ENCODE measurements at places on chromosomes 12 and 14. TPM values are rescaled to one million over a fixed set of nuclear protein-coding genes. Genes with fewer than 3 reads are reported as not detected.

CCDC198 gene
- polyA plus RNA-seq = 473 TPM

RASAL1 gene
- 6.3 TPM for polyA plus RNA-seq

BTBD7 gene
- 62.0 TPM for polyA plus RNA-seq

NGDN gene
- 69.7 TPM for polyA plus RNA-seq

FOXN4 gene
- 2.9 TPM for polyA plus RNA-seq

DHRS1 gene
- polyA plus RNA-seq = 48.9 TPM

DNA sequence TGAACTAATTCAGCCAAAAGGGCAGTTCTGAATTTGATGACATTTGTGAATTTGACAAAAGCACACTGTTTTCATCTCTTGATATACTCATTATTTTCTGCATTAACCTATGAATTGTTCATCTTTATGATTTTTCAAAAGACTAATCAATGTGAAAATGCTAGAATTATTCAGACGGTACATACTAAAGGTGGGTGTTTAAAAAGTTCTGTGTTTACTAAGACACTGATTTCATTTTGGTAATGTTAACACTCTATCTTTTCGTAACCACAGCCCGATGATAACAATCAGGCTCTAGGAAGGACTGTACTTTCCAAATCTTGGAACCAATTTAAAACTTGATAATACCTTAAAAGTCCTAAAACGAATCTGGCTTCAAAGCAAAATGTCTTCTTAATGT, 9.4 kb downstream of the AKAP5 start:
- no peak for DNase-seq

GRCh38 chr12:92143258-92143657, 2.4 kb downstream of the BTG1 start:
- no peak for DNase-seq

- DNase-seq = no peak
These were observed 397.1 kb downstream of the NOVA1 start for GRCh38 chr14:26200687-26201086.

GRCh38 chr12:8849876-8850275, 27.5 kb downstream of the A2ML1 start:
- no peak for DNase-seq

GRCh38 chr14:61285364-61285763, 4.2 kb upstream of the TMEM30B start:
- DNase-seq = no peak

DNA sequence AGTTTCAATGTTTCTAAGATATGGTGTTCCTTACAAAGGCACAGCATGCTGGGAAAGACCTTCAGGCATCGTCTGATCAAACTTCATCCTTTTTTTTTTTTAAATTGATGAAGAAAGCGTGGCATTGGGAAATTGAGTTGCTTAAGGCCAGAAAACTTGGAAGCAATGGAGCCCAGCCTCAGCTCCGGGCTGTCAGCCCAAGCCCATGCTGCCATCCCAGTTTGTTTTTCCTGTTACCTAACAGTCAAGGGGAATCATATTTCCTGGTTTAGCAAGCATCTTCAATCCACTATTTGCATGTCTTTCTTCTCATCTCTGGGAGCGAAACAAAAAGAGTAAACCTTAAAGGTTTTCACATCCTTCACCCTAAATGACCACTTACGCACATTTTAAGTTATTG, 200.2 kb downstream of the CHST11 start:
- DNase-seq = no peak

- DNase-seq = no peak
These were observed 12.8 kb downstream of the RITA1 start for GRCh38 chr12:113198296-113198695.

DNA sequence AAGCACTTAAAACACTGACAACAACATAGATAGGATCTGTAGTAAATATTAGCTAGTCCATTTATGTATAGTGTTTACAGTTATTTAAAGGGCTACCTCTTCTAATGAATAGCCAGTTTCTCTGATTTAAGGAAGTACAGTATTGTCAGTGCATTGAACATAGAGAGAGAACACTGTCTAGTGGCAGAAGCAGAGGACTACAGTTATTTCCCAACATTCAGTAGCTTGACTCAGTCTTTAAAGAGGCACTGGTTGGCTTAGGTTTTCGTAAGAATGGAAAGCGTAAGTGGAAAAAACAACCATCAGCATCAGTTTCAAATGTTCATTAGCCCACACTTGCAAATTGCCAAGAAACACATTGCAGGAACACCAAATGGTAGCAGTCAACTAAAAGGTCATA, 125.0 kb upstream of the HMGA2 start:
- no peak for DNase-seq

GRCh38 chr14:101854366-101854765, 92.9 kb downstream of the PPP2R5C start:
- DNase-seq = no peak

GRCh38 chr14:68587931-68588330, 204.9 kb downstream of the ZFP36L1 start:
- DNase-seq = no peak

- no peak for DNase-seq
These were observed 18.5 kb downstream of the UTP20 start for GRCh38 chr12:101298426-101298825.

GRCh38 chr12:57813111-57813970, 5.2 kb downstream of the AVIL start:
- no peak for DNase-seq

GRCh38 chr14:92470811-92471210, 42.8 kb upstream of the RIN3 start:
- no peak for DNase-seq

DNA sequence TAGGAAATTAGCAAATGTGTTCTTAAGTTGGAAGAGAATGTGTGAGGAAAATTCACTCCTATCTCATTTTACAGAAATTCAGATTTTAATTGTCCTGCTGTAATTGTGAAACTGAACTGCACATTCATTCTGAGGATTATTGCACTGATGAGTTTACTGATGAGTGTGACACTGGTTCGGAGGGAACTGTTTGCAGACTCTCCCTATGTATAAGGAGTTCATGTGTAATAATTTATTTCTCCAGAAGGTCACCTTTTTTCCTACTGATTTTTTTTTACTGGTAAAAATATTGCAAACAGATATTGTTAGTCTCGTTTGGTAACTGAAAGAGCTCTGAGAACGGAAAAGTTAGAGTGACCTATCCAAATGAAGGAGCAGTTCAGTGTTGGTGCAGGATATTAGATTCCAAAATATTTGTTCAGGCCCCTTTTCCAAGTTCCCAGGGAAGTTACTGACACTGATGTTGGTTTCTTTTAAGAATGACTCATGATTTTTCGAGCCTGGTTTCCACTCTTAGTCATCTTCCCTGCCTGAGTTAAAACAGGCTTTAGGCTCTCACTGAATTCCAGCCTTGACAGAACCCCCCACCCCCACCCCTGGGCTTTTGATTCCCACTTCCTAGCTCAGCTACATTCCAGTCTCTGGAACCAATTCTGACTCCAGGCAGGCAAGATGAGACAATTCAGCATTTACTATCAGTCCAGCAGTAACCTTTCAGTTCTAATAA, 18.4 kb downstream of the ANO6 start:
- peak; percentile 50 for DNase-seq

DNA sequence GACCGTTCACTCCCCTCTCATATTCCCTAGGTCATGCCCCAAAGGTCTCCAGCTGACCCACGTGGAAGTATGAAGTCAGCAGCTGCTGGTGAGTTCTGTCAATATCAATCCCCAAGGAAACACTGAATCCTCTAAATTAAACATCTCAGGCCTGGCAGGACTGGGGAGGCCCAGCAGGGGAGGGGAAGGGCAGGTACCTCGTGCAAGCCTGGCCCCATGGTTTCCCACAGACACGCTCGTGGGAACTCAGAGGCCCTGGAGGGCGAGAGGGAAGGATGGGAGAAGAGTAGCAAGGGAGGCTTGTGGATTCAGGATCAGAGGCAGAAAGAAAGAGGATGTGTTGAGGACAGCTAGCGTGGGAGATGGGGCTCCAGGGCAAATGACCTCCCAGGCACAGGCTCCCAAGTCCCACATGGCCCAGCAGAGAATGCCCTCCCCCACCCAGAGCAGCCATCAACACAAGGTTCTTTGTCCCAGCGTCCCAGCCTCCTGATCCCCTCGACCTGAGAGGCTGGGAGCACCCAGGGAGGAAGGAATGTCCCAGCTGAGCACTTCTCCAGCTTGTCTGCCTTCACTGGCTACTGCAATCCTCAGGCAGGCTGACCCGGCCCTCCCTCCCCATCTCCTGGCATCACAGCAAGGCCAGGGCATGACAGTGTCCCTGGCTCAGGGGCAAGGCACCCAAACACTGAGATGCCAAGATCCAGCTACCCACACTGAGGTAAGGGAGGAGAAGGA, 20.1 kb upstream of the RPLP0 start:
- DNase-seq = no peak

DNA sequence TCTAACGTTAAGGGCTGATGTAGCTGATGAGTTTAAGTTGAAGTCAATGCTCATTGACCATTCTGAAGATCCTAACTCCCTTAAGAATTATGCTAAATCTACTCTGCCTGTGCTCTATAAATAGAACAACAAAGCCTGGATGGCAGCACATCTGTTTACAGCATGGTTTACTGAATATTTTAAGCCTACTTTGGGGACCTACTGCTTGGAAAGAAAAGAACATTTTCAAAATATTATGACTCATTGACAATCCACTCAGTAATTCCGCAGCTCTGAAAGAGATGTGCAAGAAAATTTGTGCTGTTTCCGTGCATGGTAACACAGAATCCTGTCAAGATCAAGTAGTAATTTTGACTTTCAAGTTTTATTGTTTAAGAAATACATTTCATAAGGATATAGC, 35.0 kb upstream of the NAV3 start:
- DNase-seq = no peak

DNA sequence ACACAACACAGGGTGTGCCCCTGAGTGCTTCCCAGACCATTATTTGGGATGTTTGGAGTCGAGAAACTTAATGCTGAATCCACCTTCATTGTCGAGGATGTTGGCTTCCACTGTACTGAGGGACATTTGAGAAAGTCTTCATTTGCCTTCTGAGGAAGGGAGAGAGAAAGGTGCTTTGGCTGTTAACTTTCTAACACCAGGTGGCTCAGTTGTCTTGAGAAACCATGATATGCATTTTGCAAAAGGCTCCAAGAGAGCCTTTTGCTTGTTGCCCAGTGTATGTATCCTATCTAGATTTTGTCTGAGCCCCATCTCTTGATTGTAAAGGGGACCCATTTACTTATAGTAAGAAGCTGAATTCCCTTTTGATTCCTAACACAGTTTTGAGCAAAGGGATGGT, 28.6 kb upstream of the NRXN3 start:
- DNase-seq = no peak

DNA sequence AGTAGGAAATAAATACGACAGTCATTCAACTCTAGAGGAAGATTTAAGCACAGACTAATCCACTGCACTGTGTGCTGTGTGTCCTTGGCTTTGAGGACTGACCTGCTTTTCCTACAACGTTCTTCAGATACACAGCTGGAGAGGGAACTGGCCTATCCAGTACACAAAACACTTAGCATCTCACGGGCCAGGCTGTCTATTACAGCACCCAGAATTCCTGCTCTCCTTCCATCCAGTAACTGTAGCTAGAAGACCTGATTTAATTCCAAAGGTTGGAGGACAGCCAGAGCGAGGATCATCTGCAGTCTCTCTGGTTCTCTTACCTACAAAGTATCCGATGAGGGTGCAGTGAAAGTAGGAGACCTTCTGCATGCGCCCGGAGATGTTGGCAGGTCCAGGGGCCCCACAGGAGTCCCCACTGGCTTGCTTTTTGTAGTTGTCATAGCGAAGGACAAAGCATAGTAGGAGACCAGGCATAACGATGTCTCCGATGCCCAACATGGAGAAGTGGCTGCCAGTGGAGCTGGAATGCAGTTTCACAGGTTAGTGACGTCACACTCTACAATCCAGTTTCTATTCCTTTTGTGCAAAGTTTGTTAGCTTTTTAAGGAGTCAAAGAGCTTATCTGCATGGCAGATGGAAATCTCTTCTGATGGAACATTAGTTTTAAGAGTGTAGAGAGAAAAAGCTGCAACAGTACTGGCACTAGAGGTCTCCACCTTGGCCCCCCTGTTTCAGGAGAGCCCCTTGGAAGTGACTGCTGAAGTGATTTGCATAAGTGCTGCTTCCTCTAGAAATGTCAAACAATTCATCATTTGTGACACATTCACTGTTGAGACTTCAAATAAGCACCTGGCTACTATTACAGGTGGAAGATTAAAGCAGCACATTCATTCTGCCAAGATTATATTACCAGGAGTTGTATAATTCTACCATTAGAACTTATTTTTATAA, 41.7 kb downstream of the ACADS start:
- no peak for DNase-seq
